PC-9 (cell line): ENCODE measurements at places on chromosomes 3 and 15.

- DNase-seq: no peak
Measured at GRCh38 chr3:142997330-142997729, 4.0 kb upstream of the U2SURP start.

DNA sequence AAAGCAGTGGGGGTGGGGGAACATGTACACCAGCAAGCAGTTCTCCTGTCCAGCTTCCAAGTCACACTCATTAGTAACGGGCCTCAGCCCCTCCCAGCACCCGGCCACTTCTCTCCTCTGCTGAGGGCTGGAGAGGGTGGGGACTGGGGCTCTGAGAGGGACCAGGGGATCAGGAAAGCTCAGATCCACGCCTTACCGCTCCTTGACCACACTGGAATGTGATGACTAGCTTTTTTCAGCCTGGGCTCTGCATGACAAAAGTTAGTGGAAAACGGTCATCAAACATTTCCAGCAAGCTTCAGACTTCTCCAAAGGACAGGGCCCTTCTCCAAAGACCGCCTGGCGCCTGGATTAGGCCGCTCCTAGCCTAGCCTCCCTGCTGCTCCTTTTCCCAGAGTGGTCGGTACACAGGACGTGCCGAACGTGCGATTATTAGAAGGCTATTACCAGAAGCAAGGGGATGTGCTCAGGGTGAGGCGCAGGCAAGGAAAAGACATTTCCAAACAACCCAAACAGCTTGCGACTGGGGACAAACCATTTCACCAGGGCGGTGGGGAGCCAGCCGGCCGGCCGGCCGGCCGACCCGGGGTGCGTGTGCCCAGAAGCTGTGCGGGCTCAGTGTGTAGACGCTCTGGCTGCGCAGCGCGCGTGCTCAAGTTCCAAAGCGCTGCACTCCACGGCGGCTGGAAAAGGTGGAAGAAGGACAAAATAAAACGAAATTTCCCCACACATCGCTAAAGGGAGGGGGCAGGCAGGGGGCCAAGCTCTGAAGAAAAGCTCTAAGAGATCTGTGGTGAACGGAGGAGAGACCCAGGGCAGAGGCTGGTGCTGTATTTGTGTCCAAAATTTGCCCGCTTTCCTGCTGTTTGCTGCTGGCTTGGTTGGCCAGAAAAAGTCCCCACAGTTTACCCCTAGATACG lies 51.0 kb upstream of the SSR3 start:
- peak; percentile 82 for DNase-seq

DNA sequence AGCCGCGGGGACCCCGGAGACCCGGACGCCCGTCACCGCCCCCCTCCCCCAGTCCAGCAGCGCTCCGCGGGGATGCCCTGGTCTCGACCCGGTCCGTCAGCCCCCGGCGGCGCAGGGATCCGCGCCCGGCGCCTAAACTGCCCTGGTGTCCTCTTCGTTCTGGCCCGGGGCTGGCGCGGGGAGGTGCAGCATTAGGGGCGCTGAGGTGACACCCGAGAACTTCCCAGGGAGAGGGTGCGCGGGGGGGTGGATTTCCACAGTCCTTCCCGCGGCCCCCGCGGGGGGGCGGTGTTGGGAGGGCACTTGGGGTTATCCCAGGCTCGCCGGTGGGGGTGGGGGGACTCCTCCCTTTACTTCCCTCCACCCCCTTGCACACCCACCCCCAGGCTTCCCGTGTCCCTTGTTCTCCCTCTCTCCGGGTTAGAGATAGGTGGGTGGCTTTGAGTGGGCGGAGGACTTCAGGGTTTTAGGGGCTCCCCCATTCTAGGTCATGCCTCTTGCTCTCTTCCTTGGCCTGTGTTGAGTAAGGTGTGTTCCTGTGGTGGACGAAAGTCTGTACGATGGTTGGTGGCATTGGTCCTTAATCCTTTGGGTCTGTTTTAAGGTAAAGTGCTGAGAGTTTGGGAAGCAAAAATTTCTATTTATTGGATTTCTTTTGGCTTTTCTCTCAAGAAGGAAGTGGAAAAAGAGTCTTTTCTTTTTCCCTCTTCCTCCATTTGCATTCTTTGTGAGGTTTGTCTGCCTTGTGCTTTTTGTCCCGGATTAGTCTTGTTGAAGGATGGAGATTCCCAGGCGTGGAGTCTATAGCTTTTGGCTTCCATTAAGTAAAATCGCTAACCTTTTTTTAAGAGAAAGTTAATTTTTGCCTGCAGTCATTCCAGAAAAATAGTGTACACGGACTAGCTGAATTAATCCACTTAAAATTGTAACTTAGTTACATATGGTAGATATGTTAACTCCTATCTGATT lies 811 bp downstream of the SKIL start:
- peak; percentile 95 for DNase-seq

DNA sequence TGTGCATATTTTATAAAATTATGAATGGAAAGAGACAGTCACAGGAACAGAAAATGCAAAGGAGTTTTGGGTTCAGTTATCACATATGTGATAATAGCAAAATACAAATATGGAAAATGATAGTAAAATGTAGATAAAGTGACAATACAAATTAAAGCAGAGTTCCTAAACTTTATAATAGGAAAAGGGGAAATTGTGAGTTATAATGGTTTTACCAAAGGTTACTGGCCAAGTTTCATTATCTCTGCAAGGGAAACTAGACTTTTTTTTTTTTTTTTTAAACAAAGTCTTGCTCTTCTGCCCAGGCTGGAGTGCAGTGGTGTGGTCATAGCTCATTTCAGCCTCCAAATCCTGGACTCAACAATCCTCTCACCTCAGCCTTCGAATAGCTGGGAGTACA lies 228.7 kb upstream of the CGNL1 start:
- DNase-seq: no peak

GRCh38 chr3:139634111-139634635 lies 43.6 kb downstream of the NMNAT3 start:
- DNase-seq: no peak

- no peak for DNase-seq
Measured at GRCh38 chr3:126985132-126985985, 2.4 kb downstream of the PLXNA1 start.

GRCh38 chr3:82055792-82056191 lies 294.3 kb upstream of the GBE1 start:
- DNase-seq: no peak
